ENCODE measurements at places on chromosomes 2 and 18.

DNA sequence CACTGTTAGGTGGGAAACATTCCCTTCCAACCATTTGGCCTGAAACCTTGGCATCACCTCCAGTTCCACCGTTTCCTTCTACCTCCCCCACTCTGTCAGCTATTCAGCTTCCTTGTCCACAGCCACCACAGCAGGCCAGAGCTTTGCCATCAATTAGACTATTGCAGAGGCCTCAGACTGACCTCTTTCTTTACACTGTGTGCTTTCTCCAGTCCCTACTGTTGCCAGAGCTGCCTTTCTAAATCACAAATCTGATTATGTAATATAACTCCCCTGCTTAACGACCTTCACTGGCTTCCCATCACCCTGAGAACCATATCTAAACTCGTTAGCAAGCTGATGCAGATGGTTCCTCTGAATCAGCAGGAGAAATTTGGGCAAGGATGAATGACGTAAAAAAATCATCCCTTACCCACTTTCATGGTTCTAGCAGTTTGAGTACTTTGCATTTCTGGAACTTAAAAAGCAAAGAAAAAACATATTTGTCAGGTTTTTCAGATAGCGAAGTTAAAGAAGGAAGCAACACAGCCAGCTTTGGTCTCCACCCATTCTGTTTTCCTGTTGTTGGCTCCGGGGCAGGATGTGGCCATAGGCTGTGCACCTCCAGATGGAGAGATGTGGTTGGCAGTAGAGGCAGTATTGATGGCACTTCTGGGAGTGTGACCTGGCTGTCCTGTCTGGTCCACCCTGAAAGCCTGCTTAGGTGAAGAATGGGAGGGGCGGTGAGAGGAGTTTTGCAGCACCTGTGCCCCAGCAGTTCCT, 422.1 kb downstream of the PARD3B start:
- no peak for DNase-seq

GRCh38 chr2:127843677-127844076, 14.3 kb downstream of the POLR2D start:
- no peak for DNase-seq

DNA sequence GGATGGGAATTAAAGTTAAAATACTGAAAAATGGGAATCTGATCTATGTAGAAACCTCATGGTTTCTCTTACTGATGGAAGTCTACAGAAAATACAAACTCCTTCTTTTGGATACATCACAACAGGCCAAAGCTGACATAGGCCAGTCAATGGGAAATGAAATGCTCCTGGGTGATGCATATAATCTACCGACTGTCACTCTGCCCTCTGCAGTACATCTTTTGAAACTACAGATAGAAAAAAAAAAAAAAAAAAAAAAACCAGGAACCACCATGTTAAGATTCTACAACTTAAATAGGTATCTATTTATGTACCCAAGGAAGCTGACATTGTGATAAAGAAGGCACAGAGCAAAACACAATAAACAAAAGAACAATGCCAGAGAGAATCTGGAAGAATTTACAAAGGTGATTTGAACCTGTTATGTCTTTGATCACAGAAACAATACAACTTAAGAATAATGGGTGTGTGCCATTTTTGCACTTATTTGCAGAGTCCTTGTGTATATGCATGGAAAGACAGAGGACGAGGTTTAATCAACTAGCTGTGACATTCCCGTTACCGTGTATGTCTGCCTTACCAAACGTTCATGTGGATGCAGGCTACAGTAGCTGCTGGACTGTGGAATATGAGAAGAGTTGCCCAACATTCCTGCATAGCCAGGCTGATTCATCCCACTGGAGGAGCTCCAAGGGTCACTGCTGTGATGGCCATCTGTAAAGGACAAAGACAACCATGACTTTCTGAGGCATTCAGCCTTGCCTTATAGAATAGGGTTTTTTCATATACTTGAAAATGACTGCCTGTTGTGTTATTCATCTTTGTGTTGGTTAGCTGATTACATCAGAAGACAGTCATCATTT, 312.7 kb downstream of the TCF4 start:
- no peak for DNase-seq

- no peak for DNase-seq
Observed at GRCh38 chr2:217156801-217157200, 296.9 kb upstream of the TNP1 start.

DNA sequence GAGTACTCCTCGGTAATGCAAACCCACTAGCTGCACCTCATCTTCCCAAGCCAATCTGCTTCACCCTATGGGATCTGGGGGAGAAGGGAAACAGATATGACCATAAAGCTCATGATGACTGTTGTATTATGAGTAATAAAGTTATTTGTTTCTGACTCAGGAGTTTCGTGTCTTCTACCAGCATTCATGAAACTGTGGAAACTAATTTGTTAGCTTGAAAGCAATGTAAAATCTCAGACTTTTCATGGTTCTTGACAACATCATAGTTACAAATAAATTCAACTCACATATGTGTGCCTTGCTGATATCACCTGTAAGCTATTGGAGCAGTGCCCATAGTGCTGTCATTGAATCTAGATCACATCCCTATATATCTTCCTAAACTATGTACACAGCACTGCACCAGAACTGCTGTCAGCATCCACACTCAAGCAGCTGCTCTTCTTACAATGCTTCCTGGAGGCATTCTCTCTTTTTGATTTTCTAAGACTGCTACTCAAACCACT, 135.6 kb upstream of the KYNU start:
- DNase-seq: peak; percentile 31
